HS-5 (cell line): ENCODE measurements at places on chromosomes 16 and 17.

GRCh38 chr16:22813948-22814710, at the start of gene HS3ST2:
Gene HS3ST2, plus strand, starts transcription at chr16:22814162. Its CDS starts 449 bp downstream, at chr16:22814611.
- no peak for DNase-seq

GRCh38 chr16:72442385-72443158, 270.6 kb upstream of the PMFBP1 start:
- DNase-seq: no peak

- DNase-seq: no peak
Measured at GRCh38 chr17:17176341-17176740, 29.8 kb downstream of the PLD6 start.

DNA sequence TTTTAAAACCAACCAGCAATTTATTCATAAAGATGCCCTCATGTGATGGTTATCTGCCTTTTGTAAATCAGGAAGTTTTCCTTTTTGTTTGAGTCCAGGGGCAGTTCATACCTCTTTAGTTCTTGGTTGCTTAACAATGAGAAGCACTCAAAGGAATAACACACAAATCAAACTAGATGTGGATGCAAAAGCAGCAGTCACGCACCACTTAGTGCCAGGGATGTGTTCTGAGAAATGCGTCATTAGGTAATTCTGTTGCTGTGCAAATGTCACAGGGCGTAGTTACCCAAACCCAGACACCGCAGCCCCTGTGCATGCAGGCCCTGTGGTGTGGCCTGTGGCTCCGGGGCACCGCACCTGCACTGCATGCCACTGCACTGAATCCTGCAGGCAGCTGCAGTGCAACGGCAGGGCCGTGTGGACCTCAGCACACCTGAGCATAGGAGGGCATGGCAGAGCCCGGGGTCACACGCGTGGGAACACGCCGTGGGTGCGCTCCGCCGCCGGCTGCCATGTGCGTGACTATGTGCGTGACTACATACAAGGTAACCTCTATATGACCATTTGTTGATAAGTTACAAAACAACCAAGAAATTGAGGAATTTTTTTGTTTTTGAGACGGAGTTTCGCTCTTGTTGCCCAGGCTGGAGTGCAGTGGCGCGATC, 39.6 kb downstream of the PKD1 start:
- no peak for DNase-seq

GRCh38 chr17:44221862-44222111, 2.3 kb upstream of the UBTF start:
- DNase-seq: no peak

GRCh38 chr16:61611847-61612491, 424.3 kb downstream of the CDH8 start:
- no peak for DNase-seq
